ENCODE measurements at places on chromosomes 11 and 22.

GRCh38 chr22:19524170-19525115, at the start of gene CLDN5:
CLDN5 (minus strand) TSS chr22:19524410; CDS start chr22:19524255, 155 bp downstream.
- no peak for DNase-seq

DNA sequence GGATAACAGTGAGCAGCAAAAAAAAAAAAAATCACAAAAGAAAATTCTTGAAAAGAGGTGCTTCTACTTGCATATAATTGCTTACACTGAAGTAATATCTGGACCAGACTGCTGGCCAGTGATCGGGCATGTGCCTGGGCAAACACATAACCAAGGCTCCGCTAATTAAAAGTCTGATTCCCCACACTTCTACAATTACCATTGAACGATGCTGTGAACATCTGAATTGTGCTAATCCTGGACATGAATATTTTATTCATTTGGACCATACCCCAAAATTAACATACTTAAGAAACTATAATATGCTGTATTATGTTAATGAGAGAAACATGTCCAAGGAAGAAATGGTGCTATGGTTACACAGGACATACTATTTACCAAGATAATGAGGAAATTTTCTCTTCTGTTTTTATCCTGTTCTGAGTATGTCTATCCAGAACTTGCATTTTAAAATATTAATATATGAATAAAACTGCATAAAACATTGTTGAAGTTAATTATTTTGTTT, 69.8 kb downstream of the LRRC4C start:
- no peak for DNase-seq

GRCh38 chr22:42026705-42027104, 28.1 kb downstream of the WBP2NL start:
- no peak for DNase-seq

DNA sequence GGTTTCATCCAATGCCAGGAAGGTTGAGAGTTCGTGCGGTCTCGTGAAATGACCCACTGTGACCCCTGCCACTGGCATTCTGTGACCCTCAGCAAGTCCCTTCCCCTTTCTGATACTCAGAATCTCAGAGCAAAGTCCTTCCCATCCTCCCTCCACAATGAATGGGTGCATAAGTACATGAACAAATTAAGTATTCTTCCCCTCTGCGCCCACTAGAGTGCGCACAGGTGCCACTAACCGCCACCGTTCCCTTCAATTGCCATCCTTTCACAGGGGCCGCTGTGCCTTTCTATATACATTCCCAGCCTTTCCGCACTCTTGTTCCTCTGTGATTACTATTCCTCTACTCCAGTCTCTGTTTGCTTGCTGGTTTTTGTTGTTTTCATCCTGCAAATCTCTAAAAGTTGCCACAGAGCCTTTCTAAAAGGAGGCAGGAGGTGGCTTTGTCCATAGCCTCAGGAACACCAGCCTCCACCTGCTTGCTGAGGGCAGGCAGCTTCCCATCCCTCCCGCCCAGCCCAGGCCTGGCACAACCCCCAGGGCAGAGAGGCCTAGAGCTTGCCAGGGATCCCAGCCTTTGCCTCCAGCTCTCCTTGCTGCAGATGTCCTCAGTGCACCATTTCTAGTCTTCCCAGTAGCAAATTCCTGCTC, 6.7 kb upstream of the AP1B1 start:
- DNase-seq, result peak; percentile 81

DNA sequence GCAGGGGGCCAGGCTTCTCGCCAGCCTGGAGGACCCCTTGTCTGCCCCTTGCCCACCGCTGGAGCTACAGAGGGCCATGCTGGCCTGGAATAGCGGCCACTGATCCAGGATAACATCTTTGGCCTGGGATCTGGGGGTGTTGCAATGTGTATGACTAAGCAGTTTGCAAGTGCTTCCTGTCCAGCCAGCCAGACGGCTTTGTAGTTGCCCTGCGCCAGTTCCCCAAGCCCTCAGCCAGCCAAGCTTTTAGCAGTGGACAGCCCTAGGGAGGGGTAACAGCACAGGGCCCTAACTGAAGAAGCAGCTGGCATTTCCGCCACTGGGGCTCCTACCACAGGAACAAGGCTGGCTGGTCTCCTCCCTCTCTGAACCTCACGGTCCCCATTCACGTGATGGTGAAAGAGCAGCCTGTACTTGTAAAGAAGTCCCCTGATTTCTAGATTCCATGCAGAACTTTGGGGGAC, 32.1 kb downstream of the UQCR10 start:
- no peak for DNase-seq

- DNase-seq, result peak; percentile 58
Measured at GRCh38 chr22:24423519-24424000, 3.8 kb upstream of the ADORA2A start.

DNA sequence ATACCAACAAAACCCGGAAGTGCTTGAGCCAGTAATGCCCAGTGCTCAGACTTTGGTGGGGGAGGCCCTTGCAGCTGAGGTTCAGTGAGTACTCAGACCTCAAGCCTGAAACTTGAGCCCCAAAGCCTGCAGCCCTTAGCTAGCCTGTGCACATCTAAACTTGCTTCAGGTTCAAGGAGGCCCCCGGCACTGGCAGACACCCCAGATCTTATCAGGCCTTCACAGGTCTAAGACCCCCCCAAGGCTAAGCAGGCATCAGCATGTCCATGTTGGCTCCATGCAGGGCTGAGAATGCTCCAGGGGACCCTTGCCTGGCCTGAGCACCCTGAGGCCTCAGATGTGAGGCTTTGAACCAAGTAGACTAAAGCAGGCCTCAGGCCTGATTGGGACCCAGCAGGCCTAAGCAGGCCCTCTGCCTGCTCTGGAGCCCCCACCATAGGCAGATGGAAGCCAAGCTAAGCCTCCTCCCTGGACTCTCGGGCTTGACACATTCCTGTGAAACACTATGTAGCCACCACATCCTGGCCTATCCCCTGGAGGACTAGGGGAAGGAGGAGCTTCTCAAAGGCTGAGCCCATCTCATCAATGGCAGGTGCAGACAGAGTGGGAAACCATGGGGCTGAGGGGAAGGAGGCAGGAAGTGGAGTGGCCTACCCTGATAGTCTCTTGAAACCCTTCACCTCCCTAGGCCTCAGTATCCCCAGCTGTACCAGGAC, 1.2 kb upstream of the CASTOR1 start:
- DNase-seq, result no peak

All from activated naive CD4-positive, alpha-beta T cell treated with anti-CD3 and anti-CD28 coated beads for 36 hours (primary cell).